ENCODE measurements at places on chromosomes 4 and X. TPM values are rescaled to one million over a fixed set of nuclear protein-coding genes. Genes with fewer than 3 reads are reported as not detected.

The GAGE13 gene
- not detected for total RNA-seq

DNA sequence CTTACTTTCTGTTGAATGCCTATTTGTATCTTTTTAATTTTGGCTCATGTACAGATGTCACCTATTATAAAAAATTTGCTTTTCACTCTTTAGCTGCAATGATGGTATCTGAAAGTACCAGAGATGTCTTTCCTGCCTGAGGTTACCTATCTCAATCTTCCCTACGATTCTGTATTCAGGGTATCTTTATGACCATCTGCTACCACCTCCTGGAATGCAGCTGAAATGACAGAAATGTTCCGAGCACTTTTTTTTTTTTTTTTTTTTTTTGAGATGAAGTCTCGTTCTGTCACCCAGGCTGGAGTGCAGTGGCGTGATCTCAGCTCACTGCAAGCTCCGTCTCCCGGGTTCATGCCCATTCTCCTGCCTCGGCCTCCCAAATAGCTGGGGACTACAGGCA lies 136.4 kb downstream of the REPS2 start:
- no peak for DNase-seq

- peak; percentile 73 for DNase-seq
Observed at GRCh38 chrX:3711331-3711917, 2.0 kb downstream of the PRKX start.

- no peak for DNase-seq
Observed at GRCh38 chr4:80036949-80037685, 35.9 kb downstream of the ANTXR2 start.

DNA sequence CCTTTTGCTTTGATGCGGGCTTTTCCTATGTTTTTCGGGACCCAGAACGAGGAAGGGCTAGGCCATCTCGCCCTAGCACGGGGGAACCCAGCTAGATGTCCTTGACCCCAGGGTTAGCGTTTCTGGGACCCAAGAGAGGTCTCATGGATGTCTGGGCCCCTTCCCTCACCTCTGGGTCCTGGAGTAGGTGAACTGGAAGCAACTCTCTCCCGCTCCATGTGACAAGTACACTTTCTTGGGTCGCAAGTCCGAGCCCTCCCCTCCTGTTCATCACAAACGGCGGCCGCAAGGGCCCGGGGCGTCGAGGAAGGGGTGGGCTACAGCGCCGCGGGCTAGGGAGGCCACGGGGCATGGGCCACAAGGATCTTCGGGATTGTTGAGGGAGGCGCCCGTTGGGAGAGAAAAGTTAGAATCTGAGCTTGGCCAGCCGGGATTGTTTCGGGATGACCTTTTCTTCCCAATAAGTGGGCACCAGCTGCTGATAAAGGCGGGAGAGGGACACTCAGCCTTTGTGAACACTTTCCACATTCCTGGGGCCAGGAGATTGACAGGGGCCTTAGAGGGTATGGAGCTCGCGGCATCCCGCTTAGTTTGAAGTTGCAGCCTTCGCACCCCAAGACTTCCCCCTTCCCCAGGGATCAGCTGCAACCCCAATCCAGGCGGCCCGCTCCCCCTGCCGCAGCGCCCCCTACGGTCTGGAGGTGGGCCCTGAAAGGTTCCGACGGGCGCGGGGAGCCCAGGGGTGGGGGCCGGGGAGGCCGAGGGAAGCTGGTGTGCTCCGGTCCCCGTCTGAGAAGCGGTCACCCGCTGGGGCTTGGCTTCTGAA lies 136.9 kb upstream of the ZIC3 start:
- DNase-seq, result no peak

The ADH7 gene
- not detected for total RNA-seq

The PASD1 gene
- not detected for total RNA-seq

DNA sequence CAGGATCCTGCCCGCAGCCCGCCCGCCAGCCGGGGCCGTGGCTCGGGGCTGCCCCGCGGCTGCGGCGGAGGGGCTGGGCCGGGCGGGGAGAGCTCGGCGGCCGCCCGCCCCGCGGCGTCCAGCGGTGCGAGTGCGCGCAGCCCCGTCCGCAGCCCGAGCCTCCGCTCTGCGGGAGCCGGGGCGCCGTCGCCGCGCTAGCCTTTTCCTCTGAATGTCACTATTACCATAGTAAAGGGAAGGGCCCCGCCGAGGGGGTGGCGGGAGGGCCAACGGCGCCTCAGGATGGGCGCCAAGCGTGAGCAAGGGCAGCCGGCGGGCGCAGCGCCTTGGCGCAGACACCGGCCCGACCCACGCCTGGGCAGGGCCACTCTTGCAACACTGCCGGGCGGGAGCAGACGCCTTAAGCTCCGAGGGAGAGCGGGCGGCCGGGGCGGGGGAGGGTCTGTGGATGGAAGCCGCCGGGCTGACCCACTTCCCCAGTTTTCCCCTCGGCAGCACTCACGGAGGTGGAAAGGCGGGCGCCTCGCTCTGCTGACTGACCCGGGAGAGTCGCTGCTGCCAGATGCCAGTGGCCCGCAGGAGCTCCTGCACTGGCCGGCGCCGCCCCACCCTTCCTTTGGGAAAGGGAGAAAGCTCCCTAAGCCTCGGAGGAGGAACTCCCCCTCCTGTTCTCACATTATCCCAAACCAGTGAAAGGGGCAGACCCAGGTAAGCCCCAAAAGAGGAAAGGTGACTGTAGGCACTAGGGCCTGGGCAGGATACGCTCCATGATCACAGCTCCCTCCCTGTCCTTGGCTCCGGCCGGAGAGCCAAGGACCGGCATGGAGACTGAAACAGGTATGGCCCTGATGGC lies 329.4 kb downstream of the HNRNPD start:
- no peak for DNase-seq

The APLN gene
- total RNA-seq, result 0.66 TPM

- no peak for DNase-seq
Observed at GRCh38 chr4:17038510-17039176, 140.2 kb upstream of the LDB2 start.

- DNase-seq, result no peak
Observed at GRCh38 chrX:31629195-31629594, 557.4 kb upstream of the FTHL17 start.

DNA sequence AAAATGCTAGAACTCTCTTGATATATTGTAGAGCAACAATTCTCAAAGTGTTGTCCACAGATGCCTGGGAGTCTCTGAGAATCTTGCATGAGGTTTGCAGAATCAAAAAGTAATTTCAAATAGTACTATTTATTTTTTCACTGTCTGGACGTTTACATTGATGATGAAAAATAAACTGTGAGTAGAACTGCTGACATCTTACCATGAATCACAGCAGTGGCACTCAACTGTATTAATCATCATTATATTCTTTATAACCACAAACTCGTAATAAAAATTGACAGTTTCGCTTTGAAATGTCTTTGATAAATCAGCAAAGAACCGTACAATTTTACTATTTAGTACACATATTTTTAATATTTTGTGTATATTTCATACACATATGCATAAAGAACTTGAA lies 94.5 kb downstream of the NAF1 start:
- no peak for DNase-seq

- no peak for DNase-seq
Observed at GRCh38 chrX:618761-619450, 11.7 kb upstream of the SHOX start.

DNA sequence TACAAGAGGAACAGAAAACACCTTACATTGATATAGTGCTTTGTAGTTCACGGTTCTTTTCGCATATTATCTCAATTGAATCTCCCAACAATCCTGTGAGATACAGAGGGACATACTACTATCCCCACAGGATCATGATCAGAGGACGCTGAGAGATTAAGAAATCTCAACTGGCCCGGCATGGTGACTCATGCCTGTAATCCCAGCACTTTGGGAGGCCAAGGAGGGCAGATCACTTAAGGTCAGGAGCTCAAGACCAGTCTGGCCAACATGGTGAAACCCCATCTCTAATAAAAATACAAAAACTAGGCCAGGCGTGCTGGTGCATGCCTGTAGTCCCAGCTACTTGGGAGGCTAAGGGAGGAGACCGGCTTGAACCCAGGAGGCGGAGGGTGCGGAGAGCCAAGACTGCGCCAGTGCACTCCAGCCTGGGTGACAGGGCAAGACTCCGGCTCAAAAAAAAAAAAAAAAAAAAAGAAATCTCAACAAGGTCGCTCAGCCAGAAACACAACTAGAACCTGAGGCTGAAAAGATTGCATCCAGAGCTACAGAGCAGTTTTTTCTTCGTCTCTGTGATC lies 7.4 kb downstream of the APOO start:
- no peak for DNase-seq

- no peak for DNase-seq
Observed at GRCh38 chr4:142708231-142708630, 137.9 kb downstream of the INPP4B start.

- no peak for DNase-seq
Observed at GRCh38 chrX:132119283-132119682, 8.5 kb downstream of the FRMD7 start.

DNA sequence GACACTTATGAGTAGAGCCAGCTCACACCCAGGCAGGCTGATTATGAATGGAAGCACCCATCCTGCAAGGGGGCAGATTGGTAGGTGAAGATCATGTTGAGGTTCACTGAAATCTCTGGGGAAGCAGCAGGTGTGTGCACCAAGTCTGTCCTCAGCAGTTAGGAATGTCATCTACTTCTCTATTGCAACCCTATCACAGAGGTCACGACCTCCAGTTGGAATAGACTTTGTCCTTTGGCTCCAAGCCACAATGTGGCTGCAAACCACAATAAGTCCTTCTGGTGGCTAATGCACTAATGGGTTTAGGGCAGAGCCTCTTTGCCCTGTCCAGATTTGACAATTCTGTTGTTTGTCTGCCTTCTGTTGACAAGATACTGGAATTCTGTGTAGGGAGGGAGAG lies 1056.7 kb downstream of the PCDH19 start:
- DNase-seq, result no peak

The IL15 gene
- 0.92 TPM for total RNA-seq

DNA sequence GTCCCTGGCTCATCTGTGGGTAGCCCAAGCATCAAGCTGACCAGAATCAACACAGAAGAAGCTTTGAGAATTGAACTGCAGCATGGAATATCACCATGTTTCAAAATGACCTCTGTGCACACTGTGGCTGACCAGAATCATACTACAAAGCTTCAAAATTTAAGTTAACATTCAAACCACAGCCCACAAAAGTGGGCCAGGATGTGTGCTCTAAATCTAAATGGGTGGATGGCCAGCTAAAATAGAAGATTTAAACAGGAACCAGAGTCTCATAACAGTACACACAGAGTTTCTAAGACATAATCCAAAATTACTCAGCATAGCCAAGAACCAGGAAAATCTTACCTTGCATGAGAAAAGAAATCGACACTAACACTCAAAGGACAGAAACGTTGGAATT lies 46.1 kb downstream of the KLF3 start:
- no peak for DNase-seq

DNA sequence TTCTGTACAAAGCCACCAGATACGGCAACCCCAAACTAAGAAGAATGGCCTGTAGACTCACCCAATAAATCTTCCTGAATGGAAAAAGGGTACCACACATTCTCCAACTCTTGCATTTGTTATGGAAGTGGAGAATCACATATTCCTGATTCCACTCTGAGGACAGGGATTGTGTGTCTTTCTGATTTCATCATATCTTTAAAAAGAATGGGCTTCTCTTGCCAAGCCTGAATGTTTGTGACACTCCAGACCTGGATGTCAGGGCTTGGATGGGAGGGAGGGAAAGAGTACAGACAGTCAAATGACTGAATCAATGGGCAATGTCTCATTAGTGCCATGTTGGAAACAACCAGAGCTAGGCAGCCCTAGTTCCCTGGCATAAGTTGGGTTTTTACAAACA lies 77.4 kb downstream of the PLAC1 start:
- DNase-seq, result no peak

- no peak for DNase-seq
Observed at GRCh38 chrX:137684591-137684990, 118.7 kb downstream of the ZIC3 start.

The ADH1C gene
- not detected for total RNA-seq

DNA sequence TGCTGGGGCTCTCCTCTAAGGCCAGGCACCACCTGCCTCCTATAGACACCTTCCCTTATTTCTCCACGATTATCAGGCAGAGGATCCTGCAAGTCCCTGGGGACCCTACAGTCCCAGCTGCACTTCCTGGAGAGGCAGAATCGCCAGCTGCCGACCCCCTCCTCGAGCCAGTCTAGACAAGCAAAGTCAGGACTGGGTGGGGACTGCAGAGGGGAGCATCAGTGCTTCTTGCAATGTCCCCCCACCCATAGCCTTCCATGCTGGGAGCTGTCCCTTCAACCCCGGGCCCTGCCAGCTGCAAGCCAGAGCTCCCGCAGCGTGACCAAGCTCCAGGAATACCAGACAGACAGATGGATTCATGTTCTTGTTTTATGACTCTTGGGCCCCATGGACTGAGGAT lies 1.4 kb upstream of the CRMP1 start:
- no peak for DNase-seq

The SHROOM3 gene
- total RNA-seq, result 0.02 TPM

The NDST4 gene
- total RNA-seq, result not detected

- no peak for DNase-seq
Observed at GRCh38 chr4:184811526-184812198, 14.1 kb downstream of the ACSL1 start.

The BEX2 gene
- 3.4 TPM for total RNA-seq

GRCh38 chrX:87846956-87847355 lies 329.4 kb downstream of the KLHL4 start:
- no peak for DNase-seq

DNA sequence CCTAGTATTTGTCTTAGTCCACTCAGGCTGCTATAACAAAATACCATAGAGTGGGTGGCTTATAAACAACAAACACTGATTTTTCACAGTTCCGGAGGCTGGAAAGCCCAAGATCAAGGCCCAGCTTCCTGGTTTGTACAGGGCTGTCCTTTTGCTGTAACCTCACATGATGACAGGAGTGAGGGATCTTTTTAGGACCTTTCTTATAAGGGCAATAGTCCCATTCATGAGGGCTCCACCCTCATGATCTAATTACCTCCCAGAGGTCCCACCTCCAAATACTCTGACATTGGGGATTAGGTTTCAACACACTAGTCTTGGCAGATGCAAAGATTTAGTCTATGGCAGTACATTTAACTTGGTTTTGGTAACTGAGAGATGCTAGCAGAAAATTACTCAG lies 20.9 kb downstream of the GPAT3 start:
- DNase-seq, result no peak

GRCh38 chr4:165208221-165208652 lies 876 bp downstream of the KLHL2 start:
- no peak for DNase-seq

The HELT gene
- total RNA-seq, result not detected

DNA sequence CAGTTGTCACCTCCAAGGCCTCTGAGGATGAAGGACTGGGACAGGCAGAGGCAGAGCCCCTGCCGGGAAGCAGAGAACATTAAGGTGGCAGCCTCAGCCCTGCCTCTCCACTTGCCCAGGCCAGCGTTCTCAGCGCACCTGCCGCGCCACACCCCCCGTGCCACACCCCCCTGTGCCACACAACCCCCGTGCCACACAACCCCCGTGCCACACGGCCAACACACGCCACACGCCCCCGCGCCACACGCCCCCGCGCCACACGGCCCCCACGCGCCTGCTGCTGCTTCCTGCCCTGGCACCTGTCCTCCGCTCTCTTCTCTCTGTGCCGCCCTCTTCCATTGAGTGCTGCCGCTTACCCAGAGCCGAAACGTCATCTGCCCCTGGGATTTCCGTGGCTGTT lies 58.0 kb upstream of the ZFP42 start:
- no peak for DNase-seq
